ENCODE measurements at places on chromosomes 16 and 17.

DNA sequence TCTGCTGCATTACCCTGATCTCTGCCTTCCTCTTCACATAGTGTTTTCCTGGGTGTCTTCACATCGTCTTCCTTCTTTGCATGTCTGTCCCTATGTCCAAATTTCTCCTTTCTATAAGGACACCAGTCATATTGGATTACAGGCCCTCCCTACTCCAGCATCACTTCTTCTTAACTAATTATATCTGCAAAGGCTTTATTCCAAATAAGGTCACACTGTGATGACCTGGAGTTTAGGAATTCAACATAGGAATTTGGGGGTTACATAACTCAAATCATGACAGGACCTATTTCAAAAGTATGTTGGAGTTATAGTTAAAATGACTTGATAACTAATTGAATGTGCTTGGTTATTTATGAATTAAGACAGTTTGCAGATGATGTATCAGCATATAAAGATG, 490.5 kb upstream of the ERCC4 start:
- no peak for DNase-seq

DNA sequence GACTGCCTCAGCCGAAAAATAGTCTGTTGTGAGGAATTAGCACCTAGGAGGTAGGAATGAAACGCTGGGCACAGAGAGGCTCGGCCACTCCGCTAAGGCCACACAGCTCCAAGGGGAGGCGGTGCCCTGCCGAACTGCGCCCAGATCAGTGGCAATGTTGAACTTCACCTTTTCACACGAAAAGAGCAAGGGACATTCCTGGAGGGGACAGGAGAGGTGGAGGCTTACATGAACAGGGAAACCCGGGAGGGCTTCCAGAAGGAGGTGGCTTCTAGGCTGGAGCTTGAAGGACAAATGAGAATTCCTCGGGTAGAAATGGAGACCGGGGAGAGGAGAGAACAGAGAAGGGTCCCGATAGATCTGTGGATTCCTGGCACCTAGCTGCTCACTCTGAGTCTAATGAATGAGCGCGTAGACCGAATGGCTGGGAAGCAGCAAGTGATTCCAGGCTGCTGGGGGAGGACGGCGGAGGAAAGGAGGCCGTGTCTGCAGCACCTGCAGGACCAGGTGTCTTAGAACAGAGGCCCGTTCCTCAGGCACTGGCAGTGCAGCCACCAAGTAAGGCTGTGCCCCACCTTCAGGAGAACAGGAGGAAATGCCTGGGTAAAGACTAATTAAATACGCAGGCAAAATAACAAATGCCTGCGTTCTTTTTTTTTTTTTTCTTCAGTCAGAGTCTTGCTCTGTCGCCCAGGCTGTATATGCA, 722 bp upstream of the SLC38A10 start:
- peak; percentile 49 for DNase-seq

- no peak for DNase-seq
Measured at GRCh38 chr16:73171901-73172240, 123.9 kb upstream of the ZFHX3 start.

DNA sequence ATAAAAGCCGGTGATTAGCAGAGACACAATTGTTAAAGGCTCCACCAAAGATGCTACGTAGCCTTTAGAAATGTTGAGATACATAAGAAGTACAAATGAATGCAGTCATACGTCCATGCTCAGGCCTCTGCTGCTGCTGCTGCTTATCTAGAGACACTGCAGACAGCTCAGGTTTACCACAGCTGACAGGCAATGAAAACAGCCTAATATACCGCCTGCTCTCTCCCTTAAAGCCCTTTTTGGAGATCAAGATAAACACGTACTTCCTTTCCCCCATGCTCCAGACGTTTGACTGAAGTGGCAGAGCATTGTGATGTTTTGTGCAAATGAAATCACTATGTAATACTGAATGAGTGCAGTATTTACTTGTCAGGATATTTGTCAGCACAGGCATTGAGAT, 185.3 kb downstream of the AATF start:
- no peak for DNase-seq

DNA sequence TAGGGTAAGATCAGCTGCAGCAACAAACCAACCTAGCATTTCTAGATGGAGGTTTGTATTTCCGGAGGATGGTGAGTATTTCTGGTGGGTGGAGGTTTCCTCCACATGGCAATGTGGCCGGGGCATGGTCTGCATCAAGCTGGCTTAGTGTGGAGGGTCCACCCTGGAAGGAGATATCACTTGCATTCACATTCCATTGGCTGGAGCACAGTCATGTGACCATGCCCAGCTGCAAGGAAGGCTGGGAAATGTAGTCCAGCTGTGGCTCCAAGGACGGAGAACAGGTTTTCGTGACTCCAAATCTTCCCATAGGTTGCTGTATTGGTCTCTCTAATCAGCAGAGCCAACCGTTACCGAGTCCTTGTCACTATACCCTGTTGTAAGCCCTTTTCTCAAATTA, 68.7 kb downstream of the RAI1 start:
- DNase-seq, result peak; percentile 62

GRCh38 chr16:4505356-4506147, 29.4 kb downstream of the HMOX2 start:
- DNase-seq, result peak; percentile 74

All from stimulated activated CD8-positive, alpha-beta memory T cell treated with anti-CD3 and anti-CD28 coated beads, Interleukin-4, amount 100 ng/mL, for 48 hours (primary cell).